Activated CD8-positive, alpha-beta memory T cell treated with anti-CD3 and anti-CD28 coated beads for 1 hour (primary cell): ENCODE measurements at places on chromosomes 12 and 14.

DNA sequence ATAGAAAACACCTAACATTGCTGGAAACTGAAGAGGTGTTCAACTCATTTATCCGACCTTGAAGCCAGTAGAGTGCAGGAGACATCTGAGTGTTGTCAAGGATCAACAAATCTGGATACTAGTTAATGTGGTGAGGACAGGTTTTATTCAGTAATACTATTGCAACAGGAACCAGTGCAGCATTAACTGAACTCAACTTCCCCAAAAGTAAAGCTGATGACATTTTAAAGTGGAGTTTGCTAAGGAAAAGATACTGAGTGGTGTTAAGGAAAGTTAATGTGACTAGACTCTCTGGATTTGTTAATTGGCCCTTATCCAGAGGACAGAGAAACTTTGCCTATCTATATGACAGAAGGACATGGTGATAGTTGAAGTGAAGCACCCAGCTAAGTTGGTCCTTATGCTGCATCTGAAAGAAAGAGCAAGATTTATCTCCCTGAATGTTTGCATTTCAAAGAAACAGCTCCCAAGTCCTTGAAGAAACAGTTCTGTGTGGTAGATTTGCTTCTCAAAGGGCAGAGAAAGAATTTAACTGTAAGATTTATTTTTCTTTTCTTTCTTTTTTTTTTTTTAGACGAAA is 1.2 kb upstream of the CLEC7A start:
- DNase-seq: no peak

GRCh38 chr14:55749201-55749812 is 169.3 kb downstream of the KTN1 start:
- DNase-seq: no peak

DNA sequence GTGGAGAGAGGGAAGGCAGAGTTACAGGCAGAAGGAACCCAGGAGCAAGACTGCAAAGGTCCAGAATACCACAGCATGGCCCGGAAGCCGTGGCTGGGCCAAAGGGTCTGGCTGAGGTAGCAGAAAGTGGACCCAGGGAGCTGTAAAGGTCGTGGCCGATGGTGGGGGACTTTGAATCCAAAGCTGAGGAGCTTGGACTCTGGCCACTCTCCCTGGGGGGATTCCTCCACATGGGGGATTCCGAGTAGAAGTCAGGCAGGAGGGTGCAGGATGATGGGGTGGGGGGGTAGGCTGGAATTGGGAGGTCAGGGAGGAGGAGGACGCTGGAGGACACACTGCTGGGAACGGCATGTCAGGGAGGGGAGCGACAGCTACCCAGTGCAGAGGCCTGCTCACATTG is 125.2 kb downstream of the GCH1 start:
- DNase-seq: no peak

GRCh38 chr12:24815114-24815423 is 133.8 kb downstream of the BCAT1 start:
- DNase-seq: no peak

- DNase-seq: no peak
Observed at GRCh38 chr12:27226407-27226929, 17.6 kb upstream of the STK38L start.

GRCh38 chr14:23351681-23352505 is 794 bp downstream of the SLC22A17 start:
- DNase-seq: no peak

DNA sequence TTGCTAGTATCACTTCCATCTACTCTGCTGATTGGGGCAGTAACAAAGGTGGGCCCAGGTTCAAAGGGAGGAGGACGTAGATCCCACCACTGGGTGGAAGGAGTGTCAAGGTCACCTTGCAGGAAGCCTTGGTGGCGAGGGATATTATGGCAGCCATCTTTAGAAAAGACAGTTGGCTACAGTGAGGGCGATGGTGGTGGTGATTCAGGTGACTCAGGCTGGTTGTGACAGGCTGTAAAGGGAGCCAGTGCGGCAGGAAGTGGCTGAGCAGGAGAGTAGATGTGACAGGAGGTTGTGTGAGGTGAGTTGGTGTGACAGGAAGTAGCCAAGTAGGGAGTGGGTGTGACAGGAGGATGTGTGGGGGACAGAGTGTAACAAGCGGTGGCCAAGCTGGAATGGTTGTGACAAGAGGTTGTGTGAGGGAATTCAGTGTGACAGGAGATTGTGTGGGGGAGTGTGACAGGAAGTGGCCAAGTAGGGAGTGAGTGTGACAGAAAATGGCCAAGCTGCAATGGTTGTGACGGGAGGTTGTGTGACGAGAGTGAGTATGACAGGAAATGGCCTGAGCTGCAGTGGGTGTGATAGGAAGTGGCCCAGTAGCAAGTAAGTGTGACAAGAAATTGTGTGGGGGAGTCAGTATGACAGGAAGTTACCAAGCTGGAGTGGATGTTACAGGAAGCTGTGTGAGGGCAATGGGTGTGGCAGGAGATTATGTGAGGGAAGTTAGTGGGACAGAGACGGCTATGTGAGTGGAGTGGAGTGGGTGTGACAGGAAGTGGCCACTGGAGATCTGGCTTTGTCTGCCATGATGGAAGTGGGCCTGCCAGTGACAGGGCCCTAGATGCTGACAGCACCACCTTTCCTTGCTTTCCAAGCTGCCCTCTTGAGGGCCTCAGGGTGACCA is 136.5 kb upstream of the MYL2 start:
- peak; percentile 2 for DNase-seq

- no peak for DNase-seq
Observed at GRCh38 chr14:85079842-85080730, 449.9 kb upstream of the FLRT2 start.

DNA sequence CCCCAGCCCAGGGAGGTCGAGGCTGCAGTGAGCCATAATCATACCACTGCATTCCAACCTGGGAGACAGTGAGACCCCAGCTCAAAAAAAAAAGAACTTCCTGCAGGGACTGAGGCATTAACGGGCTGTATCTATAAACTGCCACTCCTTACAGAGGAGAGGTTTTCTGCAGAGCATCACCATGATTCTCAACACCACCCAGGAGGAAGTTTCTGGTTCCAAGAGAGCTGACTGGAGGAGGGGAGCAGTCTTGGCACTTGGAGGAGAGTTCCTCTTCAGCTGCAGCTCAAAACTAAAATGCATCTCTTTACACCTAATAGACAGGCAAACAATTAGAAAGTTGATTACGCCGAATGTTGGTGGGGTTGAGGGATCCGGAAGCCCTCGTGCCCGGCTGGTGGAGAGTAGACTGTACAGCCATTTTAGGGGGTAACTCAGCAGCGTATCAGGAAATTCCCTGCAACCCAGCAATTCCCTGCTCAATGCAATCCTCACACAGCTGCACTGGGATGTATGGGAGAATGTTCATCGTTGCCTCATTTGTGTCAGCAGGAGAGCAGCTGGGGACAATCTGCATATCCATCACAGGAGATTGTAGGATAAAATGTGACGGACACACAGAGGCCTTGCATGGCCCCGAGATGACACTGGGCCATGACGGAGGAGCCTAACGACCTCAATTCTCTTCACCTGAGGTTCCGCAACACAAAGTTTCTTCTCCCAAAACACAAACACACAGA is 36.6 kb downstream of the ACTN1 start:
- no peak for DNase-seq

- DNase-seq: peak; percentile 19
Observed at GRCh38 chr12:131608740-131609690, 101.9 kb upstream of the SFSWAP start.

DNA sequence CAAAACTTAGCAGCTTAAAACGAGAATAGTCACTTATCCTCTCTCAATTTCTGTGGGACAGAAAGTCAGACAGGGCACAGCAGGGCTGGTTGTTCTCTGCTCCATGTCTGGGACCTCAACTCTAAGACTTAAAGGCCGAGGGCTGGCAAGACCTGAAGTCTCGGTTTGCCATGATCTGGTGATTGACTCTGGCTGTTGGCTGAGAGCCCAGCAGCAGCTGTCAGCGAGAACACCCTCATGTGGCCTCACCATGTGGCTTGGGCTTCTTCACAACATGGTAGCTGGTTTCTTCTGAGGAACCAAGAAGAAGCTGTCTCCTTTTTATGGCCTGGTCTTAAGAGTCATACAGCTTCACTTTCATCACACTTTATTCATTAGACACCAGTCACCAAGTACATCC is 1.7 kb upstream of the VASH1 start:
- no peak for DNase-seq

- DNase-seq: no peak
Observed at GRCh38 chr12:92411687-92412086, 266.0 kb upstream of the BTG1 start.

DNA sequence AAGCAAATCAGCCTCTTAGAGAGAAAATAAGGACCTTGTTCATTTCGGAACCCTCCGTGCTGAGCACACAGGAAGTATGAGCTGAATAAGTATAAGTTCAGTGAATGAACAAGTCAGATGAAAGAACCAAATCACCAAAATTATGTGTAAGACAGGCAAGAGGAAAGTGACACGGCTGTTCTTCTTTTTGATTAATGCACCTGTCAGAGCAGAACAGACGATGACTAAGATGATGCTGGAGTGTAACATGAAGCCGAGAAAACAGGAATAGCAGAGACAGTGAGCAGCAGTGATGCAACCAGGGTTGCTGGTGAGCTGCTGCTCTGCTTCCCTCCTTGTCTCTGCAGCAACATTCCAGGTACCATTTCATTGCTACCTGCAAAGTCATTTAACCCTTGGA is 861.1 kb downstream of the GALC start:
- no peak for DNase-seq

GRCh38 chr12:72723732-72724131 is 451.6 kb downstream of the TRHDE start:
- DNase-seq: no peak

DNA sequence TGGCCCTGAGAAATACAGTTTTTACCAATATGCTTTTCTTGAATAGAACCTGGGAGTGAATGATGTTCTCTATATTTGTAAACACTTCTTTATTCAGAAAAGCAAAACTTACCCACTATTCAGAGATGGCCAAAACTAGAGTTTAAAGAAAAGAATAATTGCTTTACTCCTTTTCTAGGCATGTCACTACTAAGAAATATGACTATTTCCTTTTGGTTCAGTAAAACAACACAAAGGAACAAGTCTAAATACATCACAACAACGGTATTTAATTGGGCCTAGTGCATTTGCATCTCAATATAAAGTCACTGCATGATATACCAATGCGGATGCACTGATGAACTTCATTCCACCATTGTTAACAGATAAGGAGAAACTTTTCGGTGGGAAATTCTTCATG is 207.5 kb downstream of the FOXN3 start:
- no peak for DNase-seq

DNA sequence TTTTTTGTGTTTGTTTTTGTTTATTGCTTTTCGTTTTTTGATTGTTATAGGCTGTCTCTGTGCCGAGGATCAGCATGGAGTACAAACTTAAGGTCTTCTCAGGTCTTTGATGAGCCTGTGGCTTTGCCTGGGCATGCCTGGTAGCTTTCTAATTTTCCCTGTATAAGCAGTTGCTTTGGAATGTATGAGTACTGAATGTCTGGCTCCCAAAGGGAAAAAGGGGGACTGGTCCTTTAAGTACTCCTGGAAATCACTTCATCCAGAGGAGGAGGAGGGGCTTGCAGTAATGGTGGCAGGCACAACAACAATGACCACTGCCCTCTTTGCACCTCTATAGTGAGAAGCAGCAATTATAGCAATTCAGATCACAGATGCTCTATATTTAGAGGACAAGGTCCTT is 67.6 kb upstream of the TTC7B start:
- DNase-seq: no peak

DNA sequence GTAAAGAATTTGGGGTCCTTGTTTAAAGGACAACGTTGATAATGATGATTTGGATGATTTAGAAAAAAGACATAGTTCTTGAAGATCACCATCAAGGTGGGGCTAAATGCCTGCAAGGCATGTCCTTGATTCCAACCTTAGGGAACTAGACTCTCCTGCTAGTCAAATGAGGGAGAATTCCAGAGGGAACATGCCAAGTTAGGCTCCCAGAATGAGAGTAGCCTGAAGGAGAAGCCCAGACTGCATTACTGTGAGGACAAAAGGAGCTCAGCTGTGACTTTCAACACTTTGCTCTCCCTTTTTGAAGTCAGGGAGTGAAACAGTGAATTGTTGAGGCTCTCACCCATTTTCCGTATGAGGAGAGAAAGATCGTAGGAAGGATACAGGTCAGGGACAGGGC is 95.2 kb upstream of the TBX3 start:
- DNase-seq: no peak

- no peak for DNase-seq
Observed at GRCh38 chr12:56836800-56837663, 73.9 kb downstream of the HSD17B6 start.

DNA sequence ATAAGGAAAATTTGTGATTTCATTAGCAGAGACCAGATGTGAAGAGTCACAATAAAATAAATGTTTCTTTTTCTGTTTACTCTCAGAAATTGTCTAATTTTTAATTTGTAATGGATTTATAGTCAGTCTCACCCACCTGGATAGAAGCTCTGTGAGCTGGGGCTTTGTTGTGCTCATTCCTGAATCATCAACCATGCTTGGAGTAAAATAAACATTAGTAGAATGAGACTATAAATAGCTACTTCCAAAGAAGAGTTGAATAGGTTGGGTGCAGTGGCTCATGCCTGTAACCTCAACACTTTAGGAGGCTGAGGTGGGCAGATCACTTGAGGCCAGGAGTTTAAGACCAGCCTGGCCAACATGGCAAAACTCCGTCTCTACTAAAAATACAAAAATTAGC is 185.3 kb upstream of the FBXO33 start:
- DNase-seq: no peak

DNA sequence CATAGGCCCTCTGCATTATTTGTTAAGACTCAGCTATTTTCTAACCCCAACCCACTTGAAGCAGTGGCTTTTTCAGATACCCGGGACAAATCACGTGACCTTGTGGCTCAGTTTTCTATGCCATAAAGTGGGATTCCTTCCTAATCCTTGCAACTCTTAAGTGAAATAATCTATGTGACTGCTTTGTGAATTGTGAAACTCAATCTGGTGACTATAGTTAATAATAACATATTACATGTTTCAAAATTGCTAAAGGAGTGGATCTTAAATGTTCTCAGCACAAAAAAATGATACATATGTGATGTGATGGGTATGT is 17.3 kb downstream of the EML1 start:
- no peak for DNase-seq

- DNase-seq: no peak
Observed at GRCh38 chr12:87338681-87339080, 690.5 kb downstream of the C12orf50 start.

DNA sequence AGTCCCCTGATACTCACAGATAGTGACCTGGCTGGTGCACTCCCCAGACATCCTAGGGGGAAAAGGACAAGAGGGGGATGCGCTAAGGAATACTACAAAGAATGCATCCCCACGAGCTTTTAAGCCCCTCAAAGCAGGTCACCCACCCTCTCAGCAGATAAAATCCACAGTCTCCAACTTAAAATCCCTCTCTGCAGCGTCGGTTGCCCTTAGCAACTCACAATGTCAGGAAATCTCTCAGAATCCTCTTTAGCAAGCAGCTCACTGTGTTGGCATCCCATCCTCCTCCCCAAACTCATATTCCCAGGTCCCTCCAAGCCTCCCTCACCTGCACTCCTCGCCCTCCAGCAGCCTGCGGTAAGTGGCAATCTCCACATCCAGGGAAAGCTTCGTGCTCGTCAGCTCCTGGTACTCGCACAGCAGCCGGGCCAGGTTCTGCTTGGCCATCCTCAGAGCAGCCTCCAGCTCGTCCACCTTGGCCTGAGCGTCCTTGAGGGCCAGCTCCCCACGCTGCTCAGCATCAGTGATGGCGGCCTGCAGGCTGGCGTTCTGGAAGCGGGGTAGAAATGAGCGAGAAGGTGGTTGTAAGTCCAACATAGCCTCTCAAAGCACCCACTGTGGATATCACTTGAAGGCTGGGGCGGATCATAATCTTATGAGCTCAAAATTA is 5.5 kb upstream of the KRT79 start:
- no peak for DNase-seq
